Foreskin fibroblast (primary cell): ENCODE measurements at places on chromosomes 5 and 9.

GRCh38 chr9:8261737-8262136 lies 462.2 kb upstream of the DMAC1 start:
- no peak for DNase-seq

DNA sequence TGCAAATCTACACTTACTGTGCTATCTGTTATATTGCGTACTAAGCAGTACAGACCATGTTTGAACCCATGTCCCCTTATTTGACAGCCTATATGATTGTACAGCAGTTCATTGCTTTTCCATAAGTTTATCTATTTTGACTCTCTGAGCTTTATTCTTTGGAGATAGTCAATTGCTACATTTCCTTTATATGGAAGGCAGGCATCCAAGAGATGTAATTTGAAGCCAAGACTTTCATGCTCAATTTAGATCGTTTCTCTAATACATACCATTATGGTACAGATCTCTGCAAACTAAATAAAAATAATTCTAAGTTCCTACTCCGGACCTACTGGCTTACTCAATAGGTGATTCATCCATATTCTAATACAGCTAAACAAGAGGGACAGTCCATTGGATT lies 424.8 kb downstream of the TMEM38B start:
- no peak for DNase-seq

DNA sequence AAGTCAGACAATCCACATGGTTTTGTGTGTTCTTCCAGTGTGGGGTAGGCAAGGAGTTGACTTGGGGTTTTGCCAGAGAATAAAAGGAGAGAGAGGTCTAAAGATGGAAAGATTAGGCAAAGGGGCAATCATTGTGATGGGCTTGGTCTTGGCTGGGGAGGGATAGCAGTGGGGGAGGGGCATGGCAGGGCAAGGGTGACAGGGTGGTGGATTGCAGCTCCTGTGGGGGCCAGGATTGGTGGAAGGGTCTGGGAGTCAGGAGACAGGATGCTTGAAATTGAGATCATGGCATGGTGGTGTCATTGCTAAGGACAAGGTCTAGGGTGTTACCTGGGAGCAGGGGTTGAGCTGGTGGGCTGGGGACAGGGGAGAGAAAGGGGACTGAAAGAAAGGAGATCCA lies 57.6 kb downstream of the ZNF618 start:
- no peak for DNase-seq

GRCh38 chr5:134561871-134562296 lies 36.4 kb downstream of the JADE2 start:
- DNase-seq: peak; percentile 76

DNA sequence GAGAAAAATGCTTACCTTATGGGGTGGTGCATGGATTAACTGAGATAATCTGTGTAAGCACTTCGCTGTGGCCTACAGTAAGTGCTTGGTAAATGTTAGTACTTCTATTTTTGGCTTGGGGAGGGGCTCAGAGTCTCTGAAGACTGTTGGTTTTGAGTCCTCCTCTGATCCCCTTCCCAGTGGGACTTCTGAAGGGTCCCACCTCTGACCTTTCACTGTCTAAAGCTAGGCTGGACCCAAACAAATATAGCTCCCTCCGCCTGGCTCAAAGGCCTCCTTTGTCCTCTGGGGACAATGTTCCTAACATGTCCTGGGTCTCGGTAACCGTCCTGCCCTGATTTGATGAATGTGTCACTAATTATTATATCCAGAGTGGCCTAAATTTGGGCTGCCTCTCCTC lies 34.8 kb downstream of the CAMK2A start:
- no peak for DNase-seq

GRCh38 chr9:132181796-132182313 lies 20.0 kb downstream of the NTNG2 start:
- DNase-seq: no peak

DNA sequence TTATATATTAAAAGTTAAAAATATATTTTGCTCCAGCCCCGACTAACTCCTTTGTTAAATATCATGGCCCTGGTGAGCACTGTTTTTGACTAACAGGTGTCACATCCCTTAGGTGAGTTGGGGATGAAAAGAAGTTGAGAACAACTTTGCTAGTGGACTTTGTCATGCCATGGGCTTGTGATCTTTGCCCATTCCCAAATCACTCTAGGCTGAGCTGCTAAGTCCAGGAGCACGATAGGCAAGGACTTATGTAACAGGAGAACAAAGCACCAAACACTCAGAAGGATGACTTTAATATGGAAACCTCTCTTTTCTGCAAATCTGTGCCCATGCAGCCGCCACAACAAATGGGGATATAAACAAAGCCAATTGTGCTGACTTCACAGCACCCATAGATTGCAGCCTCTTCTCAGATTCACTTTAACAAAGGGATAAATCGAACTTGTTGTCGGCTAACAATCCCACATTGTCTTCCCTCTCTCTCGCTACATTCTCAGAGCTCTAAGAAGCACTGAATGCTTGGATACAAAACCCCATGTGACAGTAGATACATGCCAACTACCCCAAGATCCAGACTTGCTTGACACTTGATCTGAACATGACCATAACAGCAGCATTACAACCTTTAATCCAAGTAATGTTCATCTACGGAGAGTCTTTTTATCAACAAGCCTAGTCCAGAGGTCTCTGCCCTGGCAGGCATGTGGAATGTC lies 86.8 kb upstream of the CD180 start:
- DNase-seq: no peak

DNA sequence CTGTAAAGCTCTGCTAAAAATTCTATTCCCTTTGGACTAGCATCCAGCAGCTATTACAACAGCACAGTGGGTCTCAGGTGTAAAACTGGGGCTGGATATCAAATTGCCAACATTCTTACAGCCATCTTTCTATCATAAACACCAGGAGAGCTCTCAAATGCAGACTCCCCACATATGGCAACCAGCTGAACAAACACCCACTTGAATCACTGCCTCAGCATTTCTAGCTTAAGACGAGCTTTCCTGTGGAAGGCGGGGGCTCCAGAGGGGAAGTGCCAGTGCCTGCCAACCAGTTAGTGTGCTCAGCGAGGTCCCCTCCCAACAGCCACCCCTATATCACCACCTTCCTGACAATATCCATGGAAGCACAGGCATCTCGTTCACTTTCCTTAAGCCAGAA lies 62.2 kb downstream of the IPPK start:
- peak; percentile 88 for DNase-seq

DNA sequence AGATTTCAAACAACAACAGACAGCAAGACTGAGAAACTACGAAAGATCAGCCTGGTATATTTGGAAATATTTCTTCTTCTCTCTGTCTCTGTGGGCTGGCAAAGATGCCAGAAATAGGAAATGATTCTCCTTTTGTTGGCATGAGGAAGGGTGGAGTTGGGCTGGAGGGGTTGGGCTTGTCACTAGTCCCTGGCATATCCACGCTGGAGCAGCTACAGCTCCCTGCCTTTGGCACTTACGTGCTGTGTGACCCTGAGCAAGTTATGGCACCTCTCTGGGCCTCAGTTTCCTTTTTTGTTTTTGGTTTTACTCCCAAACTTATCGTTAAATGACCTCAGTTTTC lies 354 bp upstream of the KCNMB1 start:
- DNase-seq: no peak

- no peak for DNase-seq
Observed at GRCh38 chr5:5278201-5278814, 138.2 kb downstream of the ADAMTS16 start.

DNA sequence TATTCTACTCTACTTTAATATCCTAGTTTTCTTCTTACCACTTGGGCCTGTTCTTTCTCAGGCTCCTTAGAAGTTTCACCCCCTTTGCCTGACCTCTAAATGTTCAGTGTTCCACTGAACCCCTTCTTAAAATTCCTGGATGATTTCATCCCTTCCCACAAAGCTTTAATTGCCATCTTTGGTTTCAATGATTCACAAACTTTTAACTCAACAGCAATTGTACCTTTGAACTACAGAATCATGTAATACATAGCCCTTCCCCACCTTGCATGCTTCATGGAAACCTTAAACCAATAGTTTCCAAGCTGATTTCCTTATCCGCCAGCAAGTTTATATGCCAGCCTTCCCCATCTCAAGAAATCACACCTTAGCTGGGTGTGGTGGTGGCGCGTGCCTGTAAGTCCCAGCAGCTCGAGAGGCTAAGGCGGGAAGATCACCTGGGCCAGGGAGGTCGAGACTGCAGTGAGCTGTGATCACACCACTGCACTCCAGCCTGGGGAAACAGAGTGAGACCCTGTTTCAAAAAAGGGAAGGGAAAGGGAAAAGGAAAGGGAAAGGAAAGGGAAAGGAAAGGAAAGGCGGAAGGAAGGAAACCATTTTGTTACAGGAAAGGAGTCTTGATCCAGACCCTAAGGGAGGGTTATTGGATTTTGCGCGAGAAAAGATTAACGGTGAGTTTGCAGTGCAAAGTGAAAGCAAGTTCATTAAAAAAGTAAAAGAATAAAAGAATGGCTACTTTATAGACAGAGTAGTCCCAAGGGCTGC lies 1023.7 kb upstream of the DMAC1 start:
- no peak for DNase-seq

DNA sequence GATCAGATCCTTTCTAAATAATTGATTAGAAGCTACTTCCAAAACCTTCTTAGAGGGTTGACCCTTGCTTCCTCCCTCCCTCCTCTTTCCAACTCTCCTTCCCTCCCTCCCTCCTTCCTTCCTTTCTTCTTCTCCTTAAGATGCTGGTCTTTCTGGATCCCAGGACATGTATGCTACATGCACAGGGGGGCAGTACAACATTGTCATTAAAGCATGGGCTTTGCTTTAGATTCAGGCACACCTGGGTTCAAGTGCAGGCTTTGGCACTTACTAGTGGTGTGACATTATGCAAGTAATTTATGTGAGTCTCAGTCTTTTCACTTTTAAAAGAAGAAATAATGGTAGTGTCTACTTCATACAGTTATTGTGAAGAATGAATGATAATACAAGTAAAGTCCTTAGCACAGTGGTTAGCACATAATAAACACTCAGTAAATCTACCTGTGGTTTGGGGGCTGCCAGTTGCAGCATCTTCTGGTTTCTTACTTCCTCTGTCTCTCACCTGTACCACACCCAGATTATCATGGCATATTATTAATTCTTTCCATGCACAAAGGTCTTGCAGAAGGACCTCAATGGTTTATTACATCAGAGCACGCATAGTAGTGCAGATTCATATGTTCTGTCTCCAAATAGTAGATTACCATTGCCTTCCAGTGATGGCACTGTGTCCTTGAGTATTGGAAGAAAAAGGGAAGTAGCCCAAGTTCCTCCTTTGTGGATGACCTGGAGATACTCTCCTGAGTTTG lies 154.1 kb downstream of the ARHGAP26 start:
- no peak for DNase-seq

GRCh38 chr9:922731-923130 lies 53.7 kb upstream of the DMRT3 start:
- DNase-seq: no peak

DNA sequence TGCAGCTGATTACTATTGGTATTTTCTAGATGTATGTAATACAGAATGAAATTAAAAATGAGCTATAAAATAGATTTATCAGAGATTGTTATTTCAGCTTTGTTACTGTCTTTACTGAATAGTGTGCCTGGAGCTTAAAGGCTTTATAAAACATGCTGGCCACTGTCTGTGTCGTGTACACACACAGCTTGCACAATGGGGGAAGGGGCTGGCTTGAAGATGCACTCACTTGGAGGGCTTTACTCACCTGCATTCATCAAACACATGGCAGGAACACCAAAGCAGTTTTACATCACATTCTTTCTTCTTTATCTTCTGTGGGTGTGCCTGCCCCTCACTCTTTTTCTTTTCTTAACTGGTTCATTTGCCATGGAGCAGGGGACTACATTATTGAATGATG lies 60.9 kb downstream of the TLE4 start:
- no peak for DNase-seq

- no peak for DNase-seq
Observed at GRCh38 chr5:118555727-118556126, 432.6 kb downstream of the DTWD2 start.

- DNase-seq: no peak
Observed at GRCh38 chr9:37669232-37669631, 18.5 kb downstream of the FRMPD1 start.

GRCh38 chr9:131048332-131048731 lies 39.4 kb downstream of the LAMC3 start:
- DNase-seq: no peak

DNA sequence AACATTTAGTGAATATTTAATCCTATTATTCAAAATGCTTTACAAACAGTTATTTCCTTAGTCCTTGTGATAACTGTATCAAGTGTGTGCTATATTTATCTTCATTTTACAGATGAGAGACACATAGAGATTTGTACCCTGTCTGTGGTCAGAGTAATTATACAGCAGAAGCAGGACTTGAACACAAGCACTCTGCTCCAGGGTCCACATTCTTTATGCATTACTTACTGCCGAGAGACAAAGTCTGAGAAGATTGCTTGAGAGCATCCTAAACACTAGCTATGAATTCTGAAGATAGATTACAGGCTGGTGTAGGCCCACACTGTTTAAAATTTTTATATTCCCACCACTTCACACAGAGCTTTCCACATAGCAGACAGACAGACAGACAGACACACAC lies 926.1 kb upstream of the DMAC1 start:
- peak; percentile 10 for DNase-seq

- DNase-seq: no peak
Observed at GRCh38 chr5:170538096-170538465, 34.3 kb downstream of the KCNIP1 start.

DNA sequence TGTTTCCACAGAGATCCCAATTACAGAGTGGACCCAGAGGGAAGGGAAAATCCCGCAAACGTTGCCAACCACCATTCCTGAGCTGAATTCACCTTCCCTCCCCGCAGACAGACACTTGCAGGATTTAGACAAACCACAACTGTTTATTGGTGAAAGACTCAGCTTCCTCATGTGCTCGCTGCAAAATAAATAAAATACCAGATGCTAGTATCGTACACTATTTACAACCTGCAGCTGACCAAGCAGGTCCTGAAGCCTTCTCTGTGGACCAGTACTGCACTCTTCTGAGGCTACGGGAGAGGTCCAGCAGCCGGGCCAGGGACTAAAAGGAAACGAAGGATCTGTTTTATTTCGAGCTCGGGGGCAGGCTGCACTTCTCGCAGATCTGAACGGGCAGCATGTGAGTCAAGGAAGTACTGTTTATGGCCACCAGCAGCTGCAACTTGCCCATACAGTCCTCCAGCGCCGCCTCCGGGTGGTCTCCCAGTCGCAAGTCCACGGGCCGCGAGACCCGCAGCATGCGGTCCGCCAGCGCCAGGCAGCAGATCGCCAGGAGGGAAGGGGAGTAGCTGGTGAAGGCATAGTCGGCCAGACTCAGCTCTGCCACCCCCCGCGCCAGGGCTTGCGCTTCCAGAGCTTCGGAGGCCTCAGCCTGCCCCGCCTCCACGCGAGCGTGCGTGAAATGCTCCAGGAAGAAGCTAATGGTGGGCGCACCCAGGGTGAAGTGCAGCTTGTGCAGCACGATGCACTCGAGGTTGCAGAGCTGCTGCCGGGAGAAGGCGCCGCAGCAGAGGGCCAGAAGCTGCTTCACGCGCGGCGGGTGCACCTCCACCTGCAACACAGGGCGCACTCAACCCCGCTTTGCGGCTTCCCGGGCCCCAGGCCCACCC lies 2.1 kb downstream of the CCNO start:
- no peak for DNase-seq

DNA sequence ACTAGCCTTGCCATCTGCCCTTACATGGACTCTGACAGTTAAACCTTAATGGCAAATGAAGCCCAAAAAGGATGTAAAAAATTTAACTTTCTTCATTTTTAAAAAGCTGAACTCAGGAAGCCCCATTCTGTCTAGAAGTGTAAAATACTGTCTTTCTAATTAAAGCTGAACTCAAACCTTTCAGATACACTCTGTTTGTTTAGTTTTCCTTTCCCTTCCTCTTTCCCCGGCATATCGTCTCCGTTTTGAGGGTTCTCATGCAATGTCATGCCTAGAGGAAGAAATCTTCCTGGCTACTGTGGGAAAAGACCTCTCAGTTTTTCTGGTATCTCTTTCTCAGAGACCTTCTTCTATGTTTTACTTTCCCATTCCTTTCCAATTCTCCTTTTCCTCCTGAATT lies 841.5 kb downstream of the DTWD2 start:
- DNase-seq: no peak
